Effector memory CD4-positive, alpha-beta T cell (primary cell): ENCODE measurements at places on chromosomes 1 and 21.

- DNase-seq = no peak
Measured at GRCh38 chr21:46424621-46425020, 34.1 kb upstream of the DIP2A start.

DNA sequence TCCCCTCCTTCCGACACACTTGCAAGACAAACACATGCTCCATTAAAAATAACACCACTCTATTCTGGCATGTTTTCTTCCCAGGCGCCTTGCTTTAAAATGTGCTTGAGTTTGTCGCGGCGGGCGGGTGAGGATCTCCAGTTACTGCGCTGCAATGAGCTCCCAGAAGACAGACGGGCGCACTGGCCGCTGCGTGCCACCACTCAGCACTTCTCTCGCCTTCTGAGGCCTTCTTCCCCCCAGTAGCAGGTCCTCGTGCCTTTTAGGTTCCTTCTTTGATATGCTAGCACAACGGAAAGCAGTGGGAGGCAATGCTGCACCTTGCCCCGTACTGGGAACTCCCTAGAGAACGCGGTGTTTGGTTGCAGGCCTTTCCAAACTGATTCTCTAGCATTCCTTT lies 279.5 kb upstream of the NR5A2 start:
- no peak for DNase-seq

- peak; percentile 45 for DNase-seq
Measured at GRCh38 chr1:1217621-1218523, 3.9 kb upstream of the TNFRSF4 start.

DNA sequence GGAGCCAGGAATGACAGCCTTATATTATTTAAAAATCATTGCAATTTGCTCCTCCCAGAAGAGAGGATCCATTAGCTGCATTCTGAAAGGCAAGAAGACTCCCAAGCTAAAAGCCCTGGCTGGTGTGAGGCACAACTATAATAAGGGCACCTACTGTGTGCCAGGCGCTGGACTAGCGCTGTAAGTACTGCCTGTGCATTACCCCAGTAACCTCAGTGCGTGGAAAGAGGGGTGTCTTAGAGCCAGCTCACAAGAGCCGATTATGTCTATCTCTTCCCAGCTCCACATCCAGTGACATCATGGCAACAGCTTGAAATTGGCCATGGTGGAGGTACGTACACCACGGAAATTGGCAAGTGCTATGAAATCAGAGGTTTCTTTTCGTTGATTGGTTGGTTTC lies 141.7 kb upstream of the IRF2BP2 start:
- no peak for DNase-seq

DNA sequence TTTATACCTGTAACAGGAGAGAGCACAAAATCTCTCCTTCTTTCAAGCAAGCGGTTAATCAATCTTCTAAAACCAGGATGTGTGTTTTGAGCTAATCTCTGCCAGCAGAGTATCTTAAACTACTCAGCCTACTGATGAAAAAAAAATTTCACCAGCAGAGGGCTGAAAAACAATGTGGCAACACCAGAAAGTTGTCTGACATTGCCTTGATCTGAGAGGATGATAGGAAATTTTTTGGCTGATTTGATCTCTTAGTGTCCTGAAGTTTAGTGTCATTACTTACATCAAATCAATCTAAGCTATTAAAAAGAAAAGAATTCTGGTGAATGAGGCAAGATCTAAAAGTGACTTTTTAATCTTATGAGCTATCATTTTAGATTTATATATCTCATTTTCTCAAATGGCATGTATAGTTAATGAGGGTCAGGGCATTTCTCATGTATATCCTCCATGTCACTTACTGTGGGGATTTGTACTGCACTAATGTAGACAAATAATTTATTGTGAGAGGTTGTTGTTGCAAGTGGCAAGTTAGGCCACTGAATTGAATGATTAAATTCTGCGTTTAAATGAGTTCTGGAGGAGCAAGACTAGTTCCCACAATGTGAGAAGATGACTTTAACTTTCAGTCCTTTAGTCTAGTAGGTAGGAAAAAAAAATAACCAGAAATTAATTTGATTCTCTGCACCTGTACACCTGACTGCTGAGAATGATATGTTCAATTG lies 10.9 kb downstream of the ADAMTS1 start:
- DNase-seq = no peak

- DNase-seq = no peak
Measured at GRCh38 chr1:173333581-173333980, 126.5 kb upstream of the TNFSF4 start.
